Spleen (tissue), 13 donors: ENCODE measurements at places on chromosomes 2 and 18. TPM values are rescaled to one million over a fixed set of nuclear protein-coding genes. Genes with fewer than 3 reads are reported as not detected.

GRCh38 chr18:70359071-70359470 is 70.2 kb downstream of the SOCS6 start:
- DNase-seq = no peak

Gene DLX2
- polyA plus RNA-seq = not detected

DNA sequence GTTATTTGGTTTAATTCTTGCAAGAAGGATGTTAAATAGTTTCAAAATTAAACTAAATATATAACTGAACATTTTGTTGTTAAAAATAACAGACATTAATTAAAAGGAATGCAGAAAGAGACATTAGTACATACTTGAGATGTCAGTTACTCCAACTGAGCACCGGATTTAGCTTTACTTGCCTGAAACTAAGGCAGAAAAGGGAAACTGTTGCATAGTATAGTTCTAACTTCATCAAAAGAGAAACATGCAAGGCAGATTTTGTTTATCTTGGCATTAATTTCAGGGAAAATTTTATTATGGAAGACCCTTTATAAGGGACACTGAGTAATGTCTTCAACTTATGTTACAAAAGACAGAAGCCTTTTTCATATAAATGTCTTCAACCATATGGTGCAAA is 218.3 kb downstream of the STK39 start:
- DNase-seq = no peak

DNA sequence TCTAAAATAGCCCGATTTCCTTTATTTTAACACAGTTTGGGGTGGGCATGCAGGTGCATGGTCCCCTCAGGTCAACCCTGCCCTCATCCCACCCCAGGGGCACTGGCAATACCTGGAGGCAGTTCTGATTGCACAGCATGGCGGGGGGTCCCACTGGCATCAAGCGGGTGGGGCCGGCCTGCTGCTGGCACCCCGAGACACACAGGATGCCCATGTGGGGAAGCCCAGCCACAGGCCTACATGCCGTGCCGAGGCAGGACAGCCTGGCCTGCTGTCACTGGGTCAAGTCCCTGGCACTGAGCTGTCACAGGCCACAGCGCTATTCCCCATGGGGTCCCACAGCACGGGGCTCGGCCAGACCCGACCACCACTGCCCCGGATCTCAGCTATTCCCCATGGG is 11.9 kb upstream of the KCNG2 start:
- peak; percentile 60 for DNase-seq

Gene AMER3
- not detected for polyA plus RNA-seq

Gene DOCK10
- 19.3 TPM for polyA plus RNA-seq

- DNase-seq = no peak
Measured at GRCh38 chr2:176804392-176804791, 408.2 kb upstream of the HNRNPA3 start.

Gene CTDP1
- 20.8 TPM for polyA plus RNA-seq

DNA sequence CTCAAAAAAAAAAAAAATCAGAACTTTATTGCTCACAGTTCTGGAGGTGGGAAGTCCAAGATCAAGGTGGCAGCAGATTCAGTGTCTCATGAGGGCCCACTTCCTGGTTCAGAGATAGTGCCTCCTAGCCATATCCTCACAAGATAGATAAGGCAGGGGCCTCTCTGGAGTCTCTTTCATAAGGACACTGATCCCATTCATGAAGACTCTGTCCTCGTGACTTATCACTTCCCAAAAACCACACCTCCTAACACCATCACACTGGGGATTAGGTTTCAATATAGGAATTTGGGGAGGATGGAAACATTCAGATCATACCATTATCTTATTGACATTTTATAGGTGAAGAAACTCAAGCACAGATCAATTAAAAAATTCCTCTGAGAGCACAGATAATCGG is 61.1 kb downstream of the PDCL3 start:
- no peak for DNase-seq

- no peak for DNase-seq
Measured at GRCh38 chr2:53715568-53715967, 52.0 kb upstream of the CHAC2 start.

GRCh38 chr2:203418271-203418670 is 90.1 kb downstream of the ABI2 start:
- DNase-seq = no peak

- DNase-seq = no peak
Measured at GRCh38 chr2:195659982-195660890, 3.2 kb downstream of the SLC39A10 start.

Gene GPR17
- polyA plus RNA-seq = 0.09 TPM

GRCh38 chr18:62957885-62958472 is 242.6 kb downstream of the PHLPP1 start:
- DNase-seq = no peak

GRCh38 chr2:75462206-75462605 is 98.5 kb downstream of the EVA1A start:
- no peak for DNase-seq

Gene KLHL29
- polyA plus RNA-seq = 5.3 TPM

GRCh38 chr18:22285361-22286140 is 116.2 kb downstream of the GATA6 start:
- DNase-seq = no peak

DNA sequence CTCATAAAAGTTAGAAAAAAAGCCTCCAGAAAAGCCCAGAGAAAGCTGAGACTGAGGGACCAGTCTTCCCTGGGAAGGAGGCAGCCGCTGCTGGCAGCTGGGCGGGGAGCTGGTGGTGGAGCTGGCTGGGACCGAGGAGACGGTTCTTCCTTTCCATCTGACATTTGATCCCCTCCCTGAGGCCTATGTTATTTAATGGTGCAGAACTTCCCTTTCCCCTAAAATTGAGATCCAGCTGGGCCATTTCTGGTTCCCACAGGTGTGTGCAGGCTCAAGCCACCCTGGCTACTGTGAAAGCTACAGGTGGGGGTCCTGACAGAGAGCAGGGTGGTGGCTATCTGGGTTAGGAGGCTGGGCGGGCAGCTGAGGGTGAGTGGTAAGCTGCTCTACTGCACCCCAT is 81.5 kb upstream of the FZD7 start:
- DNase-seq = no peak

Gene TMEM178A
- polyA plus RNA-seq = 0.74 TPM

Gene MYL12B
- polyA plus RNA-seq = 360 TPM

- peak; percentile 75 for DNase-seq
Measured at GRCh38 chr2:240573071-240573515, 4.8 kb downstream of the RNPEPL1 start.

Gene YPEL5
- polyA plus RNA-seq = 68.2 TPM

DNA sequence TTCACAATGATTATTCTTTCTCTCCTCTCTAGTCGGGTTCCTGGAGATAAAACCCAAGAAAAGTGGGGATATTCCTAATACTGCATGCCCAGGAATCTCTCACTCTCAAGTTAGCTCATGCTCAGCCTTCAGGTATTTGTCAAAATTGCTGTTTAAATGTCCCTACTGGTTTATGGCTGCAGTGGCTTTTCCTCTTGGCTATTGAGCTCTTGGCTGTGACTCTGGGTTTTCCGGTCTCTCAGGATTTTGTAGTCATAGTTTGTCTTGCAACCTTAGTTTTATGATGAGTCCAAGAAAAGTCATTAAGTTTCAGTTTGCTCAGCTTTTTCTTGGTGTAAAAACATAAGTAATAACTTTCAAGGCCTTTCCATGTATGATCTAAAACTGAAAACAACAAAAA is 820.7 kb upstream of the HS6ST1 start:
- DNase-seq = no peak

Gene CLEC4F
- 1.4 TPM for polyA plus RNA-seq

Gene TPO
- 35.2 TPM for polyA plus RNA-seq

GRCh38 chr18:2657788-2658458 is 2.4 kb downstream of the SMCHD1 start:
- no peak for DNase-seq

Gene CYP27A1
- polyA plus RNA-seq = 8.7 TPM

Gene SPC25
- polyA plus RNA-seq = 4.2 TPM

- DNase-seq = no peak
Measured at GRCh38 chr2:235458839-235459273, 35.0 kb upstream of the AGAP1 start.

Gene ARHGAP15
- 60.9 TPM for polyA plus RNA-seq

Gene CABLES1
- polyA plus RNA-seq = 2.3 TPM

Gene ZNF385B
- polyA plus RNA-seq = 0.07 TPM
